ENCODE measurements at places on chromosomes 13 and 19.

- DNase-seq: no peak
Measured at GRCh38 chr19:50196322-50196932, 7.0 kb upstream of the MYH14 start.

DNA sequence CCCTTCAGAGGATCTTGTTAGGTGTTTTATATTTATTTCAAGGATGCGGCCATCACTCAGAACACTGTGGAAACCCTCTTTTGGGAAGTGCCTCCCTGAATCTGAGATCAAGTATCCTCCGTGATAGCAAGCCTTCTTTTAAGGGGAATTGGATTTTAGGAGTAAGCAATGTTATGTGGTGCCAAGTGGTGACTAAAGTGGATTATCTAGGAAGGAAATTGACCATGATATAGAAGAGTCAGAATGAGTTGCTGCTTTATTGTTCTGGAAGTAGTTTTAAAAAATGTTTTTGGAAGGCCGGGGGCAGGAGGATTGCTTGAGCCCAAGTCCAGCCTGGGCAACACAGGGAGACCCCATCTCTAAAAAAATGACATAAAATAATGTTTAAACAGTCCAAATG, 6.7 kb downstream of the ERCC5 start:
- DNase-seq: no peak

GRCh38 chr13:29514720-29515310, 80.7 kb downstream of the SLC7A1 start:
- DNase-seq: no peak

DNA sequence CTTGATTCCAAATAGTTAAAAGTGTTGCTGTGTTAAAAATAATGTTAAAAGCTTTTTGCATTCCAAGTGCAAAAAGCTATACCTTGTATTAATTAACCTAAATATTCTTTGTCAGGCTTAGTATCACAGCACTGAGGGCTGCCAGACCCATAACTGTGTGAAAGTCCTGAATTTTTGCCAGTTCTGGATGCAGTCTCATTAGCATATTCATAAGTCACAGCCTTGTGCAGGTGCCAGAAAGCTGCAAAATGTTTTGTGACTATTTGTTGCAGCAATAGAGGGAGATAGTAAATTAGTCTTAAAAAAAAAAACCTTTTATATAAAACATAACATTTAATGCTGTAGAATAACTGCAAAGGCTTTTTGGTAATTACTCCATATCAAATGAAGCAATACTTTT, 56.6 kb downstream of the SLITRK1 start:
- no peak for DNase-seq

GRCh38 chr13:100917011-100917410, 242.4 kb upstream of the TMTC4 start:
- no peak for DNase-seq

DNA sequence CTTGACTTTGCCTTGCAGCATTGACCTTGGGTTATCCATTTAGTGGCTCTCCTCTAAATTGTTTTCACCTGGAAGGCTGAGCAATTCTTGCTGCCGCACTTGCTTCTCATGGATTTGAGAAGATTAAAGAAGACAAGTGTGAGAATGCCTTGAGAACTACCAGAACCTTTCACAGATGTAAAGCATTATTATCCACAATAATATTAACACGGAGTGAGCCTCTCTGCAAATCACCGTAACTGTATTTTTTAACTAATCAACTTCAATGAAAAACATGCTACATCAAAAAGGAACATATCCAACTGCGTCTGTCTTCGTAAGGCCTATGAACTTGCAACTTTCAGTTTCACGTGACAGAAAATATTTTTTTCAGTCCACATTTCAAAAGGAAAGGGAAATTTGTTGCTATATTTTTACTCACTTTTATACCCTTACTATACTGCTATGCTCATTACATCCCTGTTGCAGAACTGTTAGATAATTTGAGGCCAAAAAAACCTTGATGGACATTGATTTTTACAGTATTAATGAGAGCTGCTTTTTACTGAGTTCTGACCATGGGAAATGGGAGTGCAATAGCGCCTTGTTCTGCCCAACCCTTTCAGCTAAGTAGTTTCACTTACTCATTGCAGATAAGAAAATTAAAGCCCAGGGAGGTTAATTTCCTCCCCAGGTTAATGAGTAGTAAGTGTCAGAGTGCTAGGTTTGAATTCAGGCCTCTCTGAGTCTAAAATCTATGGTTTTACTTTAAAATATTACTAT, 93.8 kb upstream of the RAP2A start:
- no peak for DNase-seq

DNA sequence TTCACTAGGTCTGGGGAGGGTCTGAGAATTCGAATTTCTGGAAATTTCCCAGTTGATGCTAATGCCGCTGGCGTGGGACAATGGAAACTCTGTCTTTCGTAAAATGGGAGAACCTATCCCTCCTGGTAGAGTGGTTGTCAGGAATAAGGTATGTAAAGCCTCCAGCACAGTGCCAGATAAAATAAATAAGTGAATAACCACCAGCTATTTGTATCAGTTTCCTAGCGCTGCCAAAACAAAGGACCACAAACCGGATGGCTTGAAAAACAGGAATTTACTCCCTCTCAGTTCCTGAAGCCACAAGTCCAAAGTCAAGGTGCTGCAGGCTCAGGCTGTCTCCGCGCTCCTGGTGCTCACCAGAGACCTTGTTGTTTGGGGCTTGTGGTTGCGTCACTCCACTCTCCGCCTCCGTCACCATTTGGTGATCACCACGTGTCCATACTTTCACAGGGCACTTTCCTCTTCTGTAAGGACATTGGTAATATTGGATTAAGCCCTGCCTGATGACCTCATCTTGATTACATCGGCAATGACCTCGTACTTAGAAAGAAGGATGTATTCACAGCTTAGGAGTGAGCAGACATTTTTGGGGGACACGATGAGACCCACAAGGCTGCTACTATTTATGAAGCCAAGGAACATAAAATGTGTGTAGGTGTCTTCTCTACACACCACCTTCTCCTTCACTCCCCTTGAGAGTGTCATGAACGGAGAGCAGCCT, 428.5 kb downstream of the IRS2 start:
- DNase-seq: no peak

- DNase-seq: no peak
Measured at GRCh38 chr19:44947041-44947581, 1.3 kb downstream of the APOC2 start.

- no peak for DNase-seq
Measured at GRCh38 chr13:29571876-29572570, 23.5 kb downstream of the SLC7A1 start.

DNA sequence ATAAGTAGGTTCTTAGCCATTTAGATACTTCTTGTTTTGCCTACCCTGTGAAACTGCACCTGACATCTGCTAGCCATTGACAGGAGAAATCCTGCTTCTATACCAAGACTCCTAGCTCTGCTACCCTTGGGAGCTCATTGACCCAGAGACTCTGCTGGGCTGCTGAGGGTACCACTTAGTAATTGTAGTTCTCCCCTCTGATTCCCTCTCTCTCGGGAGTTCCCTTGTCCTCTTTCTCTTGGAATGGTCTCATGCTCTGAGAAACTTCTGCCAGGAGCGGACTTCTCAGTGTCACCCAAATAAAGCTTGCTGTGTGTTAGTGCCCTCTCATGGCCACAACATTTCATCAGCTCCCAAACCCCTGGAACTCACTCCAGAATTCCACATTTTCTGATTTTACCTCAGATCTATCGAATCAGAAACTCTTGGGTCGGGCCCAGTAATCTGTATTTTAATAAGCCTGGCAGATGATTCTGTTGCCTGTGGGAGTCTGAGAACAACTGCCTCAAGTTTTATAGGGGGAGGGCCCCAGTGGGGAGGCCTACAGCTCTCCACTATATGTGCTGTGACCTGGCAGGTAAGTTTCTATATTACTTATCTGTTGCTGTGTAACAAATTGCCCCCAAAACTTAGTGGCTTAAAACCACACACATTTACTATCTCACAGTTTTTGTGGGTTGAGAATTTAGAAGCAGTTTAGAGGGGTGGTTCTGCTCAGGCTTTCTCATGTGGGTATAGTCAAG, 221.1 kb downstream of the TDRD3 start:
- DNase-seq: no peak

DNA sequence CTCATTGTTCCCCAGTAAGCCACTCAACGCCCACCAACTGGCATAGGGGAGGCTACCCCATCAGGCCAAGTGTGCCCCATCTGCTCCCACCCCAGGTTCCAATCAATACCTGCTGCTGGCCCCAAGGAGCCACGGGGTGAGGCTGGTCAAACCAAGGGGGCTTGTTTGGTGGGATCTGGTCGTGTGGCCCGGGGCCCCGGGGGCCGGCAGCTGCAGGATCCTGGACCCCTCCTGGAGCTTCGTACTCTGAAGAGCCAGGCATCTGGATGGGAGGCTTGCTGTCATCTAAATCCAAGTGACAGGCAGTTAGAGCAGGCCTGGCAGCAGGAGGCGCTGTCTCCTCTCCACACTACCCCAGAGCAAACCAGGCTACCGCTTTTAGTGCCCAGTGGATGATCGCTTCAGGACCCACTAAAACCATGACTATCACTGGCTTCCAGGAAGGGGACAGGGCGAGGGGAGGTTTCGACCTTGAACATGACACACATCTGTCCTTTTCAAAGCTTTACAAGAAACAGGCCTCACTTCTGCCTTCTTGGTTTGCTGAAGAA, 14.2 kb downstream of the CHERP start:
- DNase-seq: peak; percentile 57

DNA sequence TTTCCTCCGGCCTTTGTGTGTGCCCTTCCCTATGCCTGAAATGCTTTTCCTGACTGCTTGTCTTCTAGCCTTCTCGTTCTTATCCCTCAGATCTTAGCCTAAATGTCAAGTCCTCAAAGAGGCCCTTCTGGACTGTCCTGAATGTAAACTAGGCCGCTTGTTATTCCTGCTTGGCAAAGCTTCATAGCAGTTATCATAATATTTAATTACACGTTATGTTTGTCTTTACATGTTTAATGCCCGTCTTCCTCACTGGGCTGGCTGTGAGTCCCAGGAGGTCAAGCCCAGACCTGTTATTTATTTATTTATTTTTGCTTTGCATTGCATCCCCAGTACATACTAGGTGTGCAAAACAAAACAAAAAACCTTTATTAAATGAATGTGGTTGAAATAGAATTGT, 62.7 kb downstream of the SIPA1L3 start:
- DNase-seq: no peak

- DNase-seq: no peak
Measured at GRCh38 chr19:39211731-39212374, 7.8 kb upstream of the SYCN start.

- DNase-seq: no peak
Measured at GRCh38 chr13:104823071-104823470, 1712.4 kb downstream of the EFNB2 start.

DNA sequence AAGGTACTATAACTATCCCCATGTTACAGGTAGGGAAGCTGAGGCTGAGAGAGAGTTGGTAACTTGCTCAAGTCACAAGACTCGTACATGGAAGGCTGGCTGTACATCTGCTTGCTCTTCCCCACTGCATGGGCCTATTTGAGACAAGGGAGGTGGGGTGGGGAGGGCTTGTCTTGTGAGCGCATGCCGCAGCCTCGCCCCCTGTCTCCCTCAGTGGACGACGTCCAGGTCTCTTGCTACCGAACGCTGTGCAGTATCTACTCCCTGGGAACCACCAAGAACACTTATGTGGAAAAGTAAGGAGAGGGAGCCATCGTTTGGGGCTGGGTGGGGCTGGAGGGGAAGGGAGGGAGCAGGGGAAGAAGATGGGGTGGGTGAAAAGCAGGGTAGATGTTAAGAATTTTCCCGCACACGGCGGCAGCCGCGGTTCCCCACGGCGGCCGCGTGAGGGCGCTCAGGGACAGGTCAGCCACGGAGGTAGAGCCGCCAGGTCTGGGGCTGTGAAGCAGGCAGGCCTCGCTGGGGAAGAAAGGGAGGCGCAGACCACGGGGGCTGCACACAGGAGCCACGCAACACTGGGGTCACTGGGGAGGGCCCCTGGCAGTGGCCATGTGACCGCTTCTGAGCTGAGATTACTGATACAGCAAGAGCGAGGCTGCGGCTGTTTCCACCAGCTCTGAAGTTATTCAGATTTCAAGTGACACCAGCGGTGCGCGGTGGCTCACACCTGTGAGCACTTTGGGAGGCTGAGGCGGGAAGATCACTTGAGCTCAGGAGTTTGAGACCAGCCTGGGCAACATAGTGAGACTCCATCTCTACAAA, 81.5 kb downstream of the RYR1 start:
- peak; percentile 81 for DNase-seq

GRCh38 chr13:23567906-23568460, 2.2 kb upstream of the TNFRSF19 start:
- DNase-seq: no peak

DNA sequence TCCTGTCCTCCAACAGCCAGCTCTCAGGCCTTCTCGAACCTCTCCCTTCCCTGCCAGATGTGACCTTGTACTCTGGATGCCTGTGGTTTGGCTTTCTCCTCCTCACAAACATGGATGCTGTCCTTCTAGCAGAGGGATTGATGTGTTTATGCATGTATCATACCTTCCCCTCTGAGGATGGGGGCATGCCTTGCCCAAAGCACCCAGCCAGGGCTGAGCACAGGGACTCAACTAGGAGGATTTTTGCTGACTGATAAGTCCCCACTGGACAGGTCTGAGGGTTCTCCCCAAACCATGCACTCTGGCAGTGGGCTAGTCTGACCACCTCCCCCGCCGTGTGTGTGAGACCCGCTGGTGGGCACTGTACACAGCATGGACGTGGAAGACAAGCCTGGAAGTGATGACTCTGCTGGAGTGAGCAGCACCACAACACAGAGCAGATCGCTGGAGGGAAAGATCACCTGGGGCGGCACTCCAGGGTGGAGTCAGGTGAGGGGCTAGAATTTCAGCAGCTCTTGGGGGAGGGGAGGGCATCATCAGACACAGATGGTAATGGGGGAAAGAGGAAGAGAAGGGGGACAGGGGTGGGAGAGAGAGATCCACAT, 360.3 kb upstream of the ZNF507 start:
- no peak for DNase-seq
